ENCODE measurements at places on chromosomes 7 and 10.
A peak's percentile ranks its signal among the peaks of the same experiment; 100 is the strongest.

DNA sequence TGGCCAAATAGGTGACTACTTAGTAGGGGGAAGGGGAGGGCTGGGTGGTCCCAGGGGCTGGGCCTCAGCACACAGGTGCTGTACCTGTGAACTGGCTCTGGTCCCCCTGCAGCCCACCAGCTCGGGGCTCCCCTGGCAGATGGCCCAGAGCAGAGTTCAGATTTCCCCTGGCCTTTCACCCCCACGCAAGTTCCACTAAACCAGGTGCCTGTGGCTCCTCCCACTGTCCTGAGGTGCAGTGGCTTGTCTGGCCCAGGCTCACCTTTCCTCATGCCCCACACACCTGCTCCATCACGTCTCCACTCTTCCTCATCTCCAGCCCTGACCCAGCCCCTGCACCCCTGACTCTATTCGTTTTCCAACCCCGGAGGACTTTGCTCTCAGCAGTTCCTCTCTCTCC lies 47.3 kb upstream of the OPALIN start:
- no peak for DNase-seq

- DNase-seq = no peak
Measured at GRCh38 chr7:149154056-149154455, 6.8 kb downstream of the ZNF398 start.

DNA sequence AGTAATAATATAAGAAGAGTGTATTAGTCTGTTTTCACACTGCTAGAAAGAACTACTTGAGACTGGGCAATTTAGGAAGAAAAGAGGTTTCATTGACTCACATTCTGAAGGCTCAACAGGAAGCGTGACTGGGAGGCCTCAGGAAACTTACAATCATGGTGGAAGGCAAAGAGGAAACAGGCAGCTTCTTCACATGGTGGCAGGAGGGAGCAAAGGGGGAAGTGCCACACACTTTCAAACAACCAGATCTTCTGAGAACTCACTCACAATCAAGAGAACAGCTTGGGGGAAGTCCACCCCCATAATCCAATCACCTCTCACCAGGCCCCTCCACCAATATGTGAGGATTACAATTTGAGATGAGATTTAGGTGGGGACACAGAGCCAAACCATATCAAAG lies 212.5 kb upstream of the HDAC9 start:
- no peak for DNase-seq

- DNase-seq = no peak
Measured at GRCh38 chr10:101566333-101567164, 21.5 kb downstream of the POLL start.

DNA sequence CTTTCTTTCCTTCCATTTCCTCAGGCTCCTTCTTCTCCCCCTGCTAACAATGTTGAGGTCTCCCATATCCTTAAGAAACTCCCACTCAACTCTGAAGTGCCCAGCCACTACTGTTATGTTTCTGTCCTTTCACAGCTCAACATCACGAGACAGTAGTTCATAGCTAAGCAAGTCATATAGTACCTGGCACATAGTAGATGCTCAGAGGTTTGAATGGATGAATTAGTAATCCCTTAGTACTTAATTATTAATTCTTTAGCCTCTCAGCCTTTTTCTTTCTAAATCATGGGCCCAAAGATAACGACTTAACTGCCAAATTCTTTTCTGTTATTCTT lies 22.6 kb downstream of the CSGALNACT2 start:
- no peak for DNase-seq

DNA sequence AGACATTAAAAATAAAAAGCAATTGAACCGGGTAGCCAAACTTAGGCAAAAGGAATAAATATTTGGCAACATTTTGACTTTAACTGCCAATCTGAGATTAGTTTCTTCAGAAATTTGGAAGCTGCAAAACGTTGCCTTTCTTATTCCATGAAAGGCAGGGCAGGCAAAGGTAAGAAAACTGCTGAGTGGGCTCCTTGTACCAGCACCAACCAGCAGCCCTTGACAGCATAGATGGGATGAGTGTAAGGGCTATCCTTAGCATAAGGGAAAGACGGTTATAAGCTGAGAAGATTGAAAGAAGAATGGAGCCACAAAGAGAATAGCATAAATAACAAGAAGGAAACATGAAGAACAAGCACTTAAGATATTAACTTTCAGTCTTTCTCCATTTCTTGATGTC lies 28.6 kb downstream of the AP3M1 start:
- no peak for DNase-seq

- DNase-seq = no peak
Measured at GRCh38 chr7:114813624-114814023, 108.3 kb upstream of the MDFIC start.

DNA sequence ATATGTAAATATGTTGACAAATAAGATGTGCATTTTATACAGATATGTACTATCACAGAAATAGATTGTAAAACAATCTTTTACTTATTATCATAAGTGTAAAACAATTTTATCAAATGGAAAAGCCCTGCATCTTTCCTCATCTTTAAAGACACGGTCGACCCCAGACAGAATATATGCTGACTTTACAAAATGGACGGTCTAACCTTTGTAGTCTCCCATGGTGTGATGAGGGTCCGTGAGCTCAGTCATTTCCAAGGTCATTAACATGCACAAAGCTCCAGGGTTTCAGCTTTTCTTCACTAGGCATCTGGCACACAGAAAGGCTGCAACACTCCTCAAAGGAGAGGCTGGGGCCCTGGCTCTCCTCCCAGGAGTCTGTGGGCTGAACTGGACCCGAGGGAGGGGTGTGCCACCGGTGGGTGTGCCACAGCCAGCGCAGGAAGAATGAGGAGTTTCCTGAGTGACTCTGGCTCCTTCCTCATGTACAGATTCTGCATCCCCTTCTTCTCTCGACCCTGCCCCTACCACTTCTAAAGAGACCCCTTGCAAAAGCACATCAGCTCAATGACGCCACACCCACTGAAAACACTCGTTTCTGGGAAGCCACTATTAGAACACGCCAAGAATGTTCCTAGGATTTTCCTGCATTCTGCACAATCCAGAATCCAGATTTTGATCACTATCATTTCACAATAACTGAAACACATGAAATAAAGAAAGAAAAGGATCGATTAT lies 26.2 kb upstream of the ABLIM1 start:
- DNase-seq = no peak

- no peak for DNase-seq
Measured at GRCh38 chr7:64555046-64555445, 7.8 kb downstream of the ZNF680 start.

DNA sequence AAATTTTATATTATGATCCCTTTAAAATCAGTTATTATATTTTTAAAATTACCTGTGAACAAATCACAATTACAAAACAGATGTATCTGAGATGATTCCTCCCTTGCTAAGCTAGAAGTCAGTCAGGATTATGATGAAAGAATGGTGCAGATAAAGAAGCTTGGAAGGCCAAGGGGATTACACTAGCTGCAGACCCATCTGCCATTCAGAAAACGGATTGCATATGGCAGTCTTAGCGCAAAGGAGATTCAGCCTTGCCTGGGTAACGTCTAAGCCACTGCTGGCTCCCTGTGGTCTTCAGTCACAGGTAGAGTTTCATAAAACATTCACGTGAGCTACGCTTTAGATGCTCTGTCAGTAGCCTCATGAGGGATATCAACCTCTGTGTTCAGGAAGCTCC lies 222.2 kb downstream of the POU6F2 start:
- no peak for DNase-seq

- no peak for DNase-seq
Measured at GRCh38 chr7:54921116-54921515, 97.7 kb upstream of the EGFR start.

DNA sequence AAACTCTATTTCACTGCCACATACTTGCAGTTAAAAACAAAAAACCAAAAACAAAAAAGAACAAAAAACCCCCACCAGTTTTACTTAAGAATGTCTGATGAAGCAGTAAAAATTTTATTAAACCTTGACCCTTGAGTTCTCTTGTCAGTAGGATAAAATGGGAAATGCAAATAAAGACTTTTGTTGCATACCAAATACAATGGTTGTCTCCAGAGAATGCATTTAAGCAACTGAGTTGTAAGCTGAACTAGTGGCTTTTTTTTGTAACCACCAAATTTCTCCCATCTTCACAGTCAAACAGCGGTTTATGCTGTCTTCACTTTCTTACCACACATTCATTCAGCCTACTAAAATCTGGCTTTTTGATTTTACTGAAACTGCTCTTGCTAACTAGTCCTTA lies 3.1 kb downstream of the SYPL1 start:
- DNase-seq = no peak

- DNase-seq = no peak
Measured at GRCh38 chr10:125163803-125164202, 3.4 kb upstream of the CTBP2 start.

DNA sequence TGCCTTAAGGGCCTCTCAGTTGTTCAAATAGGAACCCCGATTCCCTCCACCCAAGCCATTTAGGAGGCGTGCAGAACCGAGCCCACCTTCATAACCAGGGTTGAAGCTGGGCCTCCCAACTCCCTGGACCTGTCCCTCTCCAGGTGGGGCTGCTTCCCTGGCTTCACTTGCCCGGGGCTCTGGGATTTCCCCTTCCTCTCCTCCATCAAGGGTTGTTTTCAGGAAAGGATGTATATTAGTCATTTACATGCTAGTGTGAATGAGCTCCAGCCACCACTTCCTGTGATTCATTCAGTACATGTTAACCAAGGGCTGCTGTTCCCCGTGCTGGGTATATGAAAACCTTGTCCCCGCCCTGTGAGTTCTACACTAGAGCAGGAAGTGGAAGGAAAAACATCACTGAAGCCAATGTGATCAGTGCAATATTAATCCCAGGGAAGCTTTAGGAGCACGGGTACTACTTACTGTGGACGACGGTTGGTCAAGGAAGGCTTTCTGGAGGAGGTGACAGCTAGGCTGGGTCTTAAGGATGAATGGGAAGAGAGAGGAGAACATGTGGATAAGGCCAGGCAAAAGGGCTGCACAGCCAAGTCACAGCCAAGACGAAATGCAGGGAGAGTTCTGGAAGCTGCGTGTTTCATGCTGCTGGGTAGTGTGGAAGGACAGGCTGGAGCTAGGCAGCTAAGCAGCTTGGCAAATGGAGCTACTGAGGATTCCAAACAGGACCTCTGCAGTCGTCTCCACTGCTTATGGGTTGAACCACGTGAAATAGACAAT lies 150.1 kb upstream of the SHH start:
- no peak for DNase-seq

DNA sequence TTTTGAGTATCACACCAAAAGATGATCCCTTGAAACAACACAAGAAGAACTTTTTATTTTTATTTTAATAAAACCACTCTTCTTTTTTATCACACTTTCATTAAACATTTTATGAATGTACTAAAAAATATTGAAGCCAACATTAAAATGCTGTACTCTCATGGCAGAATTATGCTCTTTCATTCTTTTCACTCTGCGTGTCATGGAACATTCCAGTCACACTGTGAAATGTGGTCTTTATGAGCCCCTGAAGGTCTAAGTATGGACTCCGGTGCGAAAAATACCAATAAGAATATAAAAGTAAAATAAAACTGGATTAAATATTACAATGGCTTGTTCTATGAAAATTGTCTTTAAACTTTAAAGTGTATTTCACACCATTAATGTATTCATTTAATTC lies 148.4 kb downstream of the TMEM26 start:
- DNase-seq = no peak

DNA sequence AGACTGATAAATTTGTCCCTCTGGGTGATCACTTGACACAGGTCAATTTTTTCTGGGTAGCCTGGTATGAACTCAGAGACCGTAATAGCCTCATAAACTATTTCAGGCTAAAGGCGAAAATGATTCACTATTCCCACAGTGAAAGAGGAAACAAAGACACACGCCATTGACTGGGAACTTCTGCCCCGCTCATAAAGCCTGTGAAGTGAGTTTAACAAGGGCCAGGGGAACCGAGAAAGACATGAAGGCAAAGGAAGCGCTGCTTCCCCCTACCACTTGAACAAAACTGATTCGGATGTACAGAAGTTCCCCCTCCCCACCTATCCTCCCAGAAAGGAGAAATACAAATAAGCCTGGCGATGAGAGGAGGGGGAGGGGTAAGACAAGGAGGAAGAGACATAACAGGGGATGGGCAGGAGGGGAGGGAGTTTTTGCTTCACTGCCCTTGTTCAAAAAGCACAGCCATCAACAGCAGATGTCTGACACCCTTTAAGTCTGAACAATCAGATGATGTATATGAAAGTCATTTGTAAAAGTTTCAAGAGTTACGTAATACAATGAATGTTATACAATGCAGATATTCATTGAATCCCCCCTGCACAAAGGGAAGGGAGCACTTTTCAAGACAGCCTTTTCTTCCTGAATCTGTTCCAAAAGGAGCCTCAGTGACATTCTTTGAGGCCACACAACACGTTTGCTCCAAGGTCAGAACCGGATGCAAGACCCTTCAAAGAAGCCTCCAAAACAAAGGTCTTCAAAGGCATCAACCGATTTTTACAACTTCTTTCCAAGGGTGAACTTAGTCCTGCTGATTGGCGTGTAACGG lies 734 bp downstream of the ABCB4 start:
- peak; percentile 6 for DNase-seq

GRCh38 chr7:55087521-55087961 lies 68.7 kb downstream of the EGFR start:
- DNase-seq = no peak

GRCh38 chr10:12685261-12686058 lies 316.1 kb downstream of the CCDC3 start:
- no peak for DNase-seq

DNA sequence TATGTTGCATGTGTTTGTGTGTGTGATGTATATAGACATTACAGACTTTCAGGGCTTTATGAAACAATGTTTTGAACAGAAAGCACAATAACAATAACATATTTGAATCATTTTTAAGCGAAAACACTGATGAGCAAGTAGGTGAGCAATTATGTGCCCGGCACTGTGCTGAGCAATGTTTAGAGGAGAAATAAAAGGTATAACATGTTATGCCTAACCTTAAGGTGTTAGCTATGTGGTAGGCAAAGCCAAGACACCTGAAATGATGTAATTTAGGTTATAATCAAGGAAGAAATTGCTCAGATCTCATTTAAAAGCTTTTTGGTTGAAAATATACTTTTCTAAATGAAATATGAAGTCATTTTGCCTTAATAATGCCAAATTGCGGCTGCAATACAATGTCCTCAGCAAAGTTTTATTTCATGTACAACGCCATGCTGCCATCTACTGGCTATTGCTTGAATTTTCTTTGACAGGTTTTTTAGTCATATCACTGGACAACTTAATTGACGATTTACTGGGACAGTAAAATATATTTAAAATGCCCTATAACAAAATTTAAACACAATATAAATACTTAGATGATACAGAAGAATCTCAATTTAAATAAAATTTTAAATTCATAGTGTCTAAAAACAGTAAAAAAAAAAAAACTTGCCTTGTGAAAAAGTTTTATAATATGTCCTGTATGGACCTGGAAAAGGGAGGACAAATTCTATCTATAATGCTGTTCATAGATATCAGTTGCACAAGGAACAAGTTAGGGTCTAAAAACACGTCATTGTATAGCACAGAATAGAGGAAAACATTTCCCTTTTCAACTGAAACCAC lies 131.1 kb upstream of the CDK1 start:
- peak; percentile 40 for DNase-seq

DNA sequence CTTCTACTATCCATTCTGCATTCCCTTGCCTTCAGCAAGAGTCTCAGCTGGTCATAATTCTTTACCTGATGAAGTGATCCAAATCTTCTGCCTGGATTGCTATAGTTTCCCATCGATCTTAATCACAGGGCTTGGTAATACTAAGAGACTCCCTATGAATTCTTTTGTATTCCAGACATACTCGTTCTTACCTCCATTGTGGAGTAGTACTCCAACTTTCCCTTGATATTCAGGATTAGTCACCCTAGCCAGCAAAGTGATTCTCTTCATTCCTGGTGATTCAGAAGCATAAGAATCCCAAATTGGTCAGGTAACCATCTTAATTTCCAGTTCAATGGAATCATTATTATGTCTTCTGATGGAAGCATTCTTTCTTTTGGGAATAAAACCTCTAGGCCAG lies 96.7 kb downstream of the TWIST1 start:
- no peak for DNase-seq
